ENCODE measurements at places on chromosomes 7 and 10.

- no peak for DNase-seq
These were observed 111.6 kb downstream of the PKD1L1 start for GRCh38 chr7:47836503-47837202.

- no peak for DNase-seq
These were observed 83.7 kb downstream of the CCNY start for GRCh38 chr10:35420044-35420443.

- no peak for DNase-seq
These were observed 41.8 kb upstream of the ABCB4 start for GRCh38 chr7:87517136-87517815.

- peak; percentile 69 for DNase-seq
These were observed 6.8 kb upstream of the OPALIN start for GRCh38 chr10:96365571-96365970.

- no peak for DNase-seq
These were observed 33.5 kb upstream of the SLC26A3 start for GRCh38 chr7:107836237-107837144.

DNA sequence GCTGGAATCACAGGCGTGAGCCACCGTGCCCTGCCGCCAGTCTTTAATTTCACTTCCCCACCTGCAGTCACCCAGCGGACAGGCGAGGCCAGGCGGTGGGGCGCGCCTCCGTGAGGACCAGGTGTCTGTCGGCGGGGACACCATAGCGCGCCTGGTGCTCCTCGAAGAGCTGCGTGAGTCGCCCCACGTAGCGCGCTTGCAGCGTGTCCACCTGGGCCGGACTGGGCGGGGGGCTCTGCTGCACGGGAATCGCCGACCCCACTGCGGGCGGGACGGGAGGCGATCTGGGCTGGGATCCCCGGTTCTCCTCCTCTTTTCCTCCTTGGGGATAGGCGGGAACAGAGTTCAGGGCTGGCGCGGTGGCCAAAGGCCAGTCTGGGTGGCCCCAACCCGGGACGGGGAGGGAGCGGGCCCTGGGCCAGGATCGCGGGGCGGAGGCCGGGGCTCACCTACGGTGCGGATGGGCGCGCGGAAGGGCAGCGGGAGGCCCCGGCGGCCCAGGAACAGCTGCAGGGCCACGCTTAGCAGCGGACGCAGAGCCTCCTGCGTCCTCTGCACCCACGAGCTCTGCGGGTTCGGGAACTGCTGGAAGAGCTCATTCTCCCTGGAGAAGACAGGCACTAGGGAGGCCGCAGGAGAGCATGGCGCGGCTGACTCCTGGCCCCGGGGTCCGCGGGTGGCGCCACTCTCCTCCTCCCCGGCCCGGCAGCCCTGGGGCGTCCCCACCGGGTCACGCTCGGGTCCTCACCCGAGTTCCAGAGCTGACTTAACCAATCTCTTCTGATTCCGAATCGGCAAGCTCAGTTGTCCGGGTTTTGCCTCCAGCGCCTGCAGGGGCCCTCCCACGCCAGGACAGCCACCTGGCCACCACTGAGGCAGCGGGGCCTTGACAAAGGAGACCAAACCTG is 1.1 kb upstream of the MOGAT3 start:
- DNase-seq, result no peak

GRCh38 chr10:105706281-105707026 is 1065.4 kb downstream of the SORCS3 start:
- DNase-seq, result no peak

GRCh38 chr7:45986355-45987298 is 65.6 kb upstream of the IGFBP3 start:
- DNase-seq, result no peak

DNA sequence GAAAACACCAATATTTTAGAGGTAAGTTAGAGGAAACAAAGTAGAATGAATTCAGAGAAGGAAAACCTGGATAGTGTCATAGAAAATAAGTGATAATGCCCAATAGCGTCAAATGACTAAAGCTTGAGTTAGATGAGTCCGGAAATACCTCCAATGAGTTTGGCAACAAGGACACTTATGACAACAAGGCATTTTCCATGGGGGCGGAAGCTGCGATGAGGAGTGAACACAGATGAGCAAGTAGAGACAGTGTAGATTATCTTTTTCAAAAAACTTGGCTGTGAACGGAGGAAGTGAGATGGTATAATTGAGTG is 383 bp upstream of the R3HCC1L start:
- no peak for DNase-seq

- DNase-seq, result no peak
These were observed 236.2 kb downstream of the PCLO start for GRCh38 chr7:82926477-82926876.

GRCh38 chr10:22623633-22624253 is 90.6 kb downstream of the PIP4K2A start:
- DNase-seq, result no peak

DNA sequence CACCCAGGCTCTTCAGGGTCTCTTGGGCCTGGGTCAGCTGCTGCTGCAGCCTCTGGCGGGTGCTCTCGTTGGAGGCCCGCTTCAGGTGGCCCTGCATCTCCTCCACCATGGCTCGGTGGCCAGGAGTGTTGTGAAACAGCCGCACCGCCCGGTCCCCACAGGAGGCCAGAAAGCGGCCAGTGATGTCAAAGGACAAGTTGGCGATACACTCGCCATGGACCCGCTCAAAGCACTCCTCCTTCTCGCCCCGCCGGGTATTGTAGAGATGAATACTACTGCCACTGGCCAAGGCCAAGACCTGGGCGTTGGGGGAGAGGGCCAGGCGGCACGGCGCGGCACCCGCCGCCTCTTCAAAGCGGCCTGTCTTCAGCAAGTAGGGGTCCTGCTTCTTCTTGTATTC is 7.9 kb downstream of the TBL2 start:
- DNase-seq, result no peak

GRCh38 chr7:36208997-36209813 is 56.2 kb downstream of the EEPD1 start:
- no peak for DNase-seq

DNA sequence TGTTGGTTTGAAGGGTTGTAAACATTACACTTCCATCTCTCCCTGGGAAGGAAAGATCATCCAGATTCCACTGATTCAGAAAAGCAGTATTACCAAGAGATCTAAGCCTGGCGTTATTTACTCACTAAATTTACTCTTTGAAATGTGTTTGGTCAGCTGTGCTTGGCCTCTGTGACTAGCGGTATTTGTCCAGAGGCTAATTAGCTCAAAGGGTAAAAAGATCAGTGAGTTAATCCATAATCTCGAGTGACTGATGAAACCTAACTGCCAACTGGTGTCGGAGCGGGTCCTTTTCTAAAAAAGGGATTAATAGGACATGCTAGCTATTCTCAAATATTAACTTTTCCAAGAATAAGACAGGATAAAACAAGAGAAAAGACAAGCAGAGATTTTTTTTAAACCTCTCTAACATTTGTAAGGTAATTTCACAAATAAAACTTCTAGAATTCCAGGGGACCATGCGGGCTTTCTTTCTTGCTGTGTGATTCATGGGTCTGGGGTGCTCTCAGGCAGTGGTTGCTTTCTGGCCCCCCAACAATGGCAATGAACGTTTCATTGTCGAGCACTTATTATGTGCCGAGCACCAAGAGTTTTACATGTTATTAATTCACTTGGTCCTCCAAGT is 247.3 kb upstream of the AOAH start:
- no peak for DNase-seq

DNA sequence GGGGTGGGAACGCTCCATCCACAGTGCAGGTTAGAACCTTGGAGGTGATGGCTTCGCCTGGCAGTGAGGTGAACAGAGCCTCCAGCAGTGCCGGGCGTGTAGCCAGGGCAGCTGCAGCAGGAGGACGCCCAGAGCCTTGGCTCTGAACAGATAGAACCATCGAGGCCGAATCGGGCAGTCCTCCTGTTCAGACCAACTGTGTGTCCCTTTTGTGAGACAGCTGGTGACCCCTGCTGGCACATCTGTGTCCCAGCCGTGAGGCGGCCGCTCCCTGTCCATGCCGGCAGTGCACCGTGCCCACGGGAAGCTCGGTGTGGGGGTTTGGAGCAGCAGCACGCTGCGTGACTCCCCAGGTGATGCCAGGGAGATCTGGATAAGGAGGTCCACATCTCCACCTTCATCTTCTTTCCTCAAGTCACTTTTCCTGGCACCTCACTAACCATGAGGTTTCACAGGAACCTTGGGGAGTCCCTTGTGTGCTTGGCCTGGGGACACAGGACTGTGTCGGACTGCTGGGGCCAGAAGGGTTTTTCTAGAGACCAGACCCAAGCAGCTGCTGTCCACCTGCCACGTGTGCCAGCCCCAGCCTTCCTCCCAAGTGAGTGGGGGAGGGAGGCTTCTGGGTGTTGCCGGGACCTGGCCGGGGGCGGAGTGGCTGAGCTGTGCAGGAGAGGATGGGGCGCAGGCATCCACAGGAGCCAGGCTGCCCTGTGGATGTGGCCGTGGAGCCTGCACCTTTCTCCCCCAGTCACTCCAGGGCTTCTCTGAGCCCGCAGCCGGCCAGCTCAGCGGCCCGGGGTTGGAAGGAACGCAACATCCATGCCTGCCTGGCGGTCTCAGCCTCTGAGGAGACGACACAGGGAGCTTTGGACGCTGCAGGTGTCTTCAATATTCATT is 69.4 kb downstream of the DNAJB6 start:
- DNase-seq, result no peak

DNA sequence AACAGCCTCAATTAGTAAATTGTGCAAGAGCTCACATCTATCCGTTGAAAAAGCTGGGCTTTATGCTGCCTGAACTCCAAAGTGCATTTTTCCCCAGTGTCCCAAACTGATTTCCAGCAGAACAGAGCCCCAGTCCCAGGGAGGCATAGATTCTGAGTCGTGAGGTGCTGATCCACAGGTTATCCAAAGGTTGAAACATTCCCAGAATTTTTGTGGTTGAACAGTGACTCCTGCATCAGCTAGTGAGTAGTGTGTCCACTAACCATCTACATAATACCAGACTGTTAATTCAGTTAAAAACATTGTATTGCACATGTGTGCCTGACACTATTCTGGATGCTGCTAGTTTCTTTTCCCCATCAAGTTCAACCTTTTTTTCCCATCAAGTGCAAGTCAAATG is 761.5 kb downstream of the GATA3 start:
- no peak for DNase-seq

DNA sequence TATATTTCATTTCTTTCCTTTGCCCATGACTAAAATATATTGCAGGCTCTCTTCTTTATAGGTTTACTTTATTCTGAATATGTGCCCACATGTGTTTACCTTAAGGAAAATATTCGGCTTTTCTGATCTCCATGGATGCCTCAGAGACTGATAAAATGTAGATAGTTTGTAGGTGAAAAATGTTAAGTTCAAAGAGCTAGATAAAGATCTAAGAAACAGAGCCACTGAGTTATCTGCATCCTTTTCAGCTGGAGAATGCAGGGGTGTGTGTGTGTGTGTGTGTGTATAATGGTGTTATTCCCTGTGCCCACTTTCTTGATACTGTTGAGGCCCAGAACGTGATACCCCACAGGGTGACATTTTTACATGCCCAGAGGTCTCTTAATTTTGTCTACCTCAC is 150.8 kb downstream of the LRRC4 start:
- no peak for DNase-seq

GRCh38 chr7:39417642-39418041 is 148.6 kb upstream of the YAE1 start:
- DNase-seq, result no peak

DNA sequence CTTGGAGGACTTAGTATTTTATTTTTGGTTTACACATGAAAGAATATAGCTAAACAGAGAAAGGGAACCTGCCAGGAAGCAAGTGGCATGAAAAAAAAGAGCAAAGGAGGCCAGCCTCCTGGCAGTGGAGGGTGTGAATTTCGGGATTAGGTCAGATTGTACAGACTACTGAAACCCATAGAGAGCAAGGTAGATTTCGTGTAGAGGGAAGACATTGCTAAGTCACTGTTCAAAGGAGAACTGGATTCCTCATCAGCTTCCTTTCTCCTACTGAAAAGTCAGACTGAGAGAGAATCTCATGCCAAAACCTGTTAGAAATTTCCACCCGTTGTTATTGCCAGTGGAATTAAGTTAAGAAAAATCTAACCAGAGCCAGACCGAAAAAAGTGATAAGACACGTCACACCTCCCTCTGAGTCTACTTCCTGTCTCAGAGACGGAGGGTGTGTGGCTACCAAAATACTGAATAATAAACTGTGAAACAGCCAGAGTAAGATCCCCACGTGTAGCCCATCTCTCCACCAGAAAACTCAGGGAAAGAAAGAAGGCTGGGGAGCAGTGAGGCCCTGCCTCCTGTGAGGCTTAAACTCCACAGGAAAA is 118.8 kb downstream of the SKIDA1 start:
- DNase-seq, result no peak

- no peak for DNase-seq
These were observed 231.4 kb downstream of the BMPER start for GRCh38 chr7:34136698-34137097.

- no peak for DNase-seq
These were observed 16.6 kb upstream of the LANCL2 start for GRCh38 chr7:55348502-55348901.

DNA sequence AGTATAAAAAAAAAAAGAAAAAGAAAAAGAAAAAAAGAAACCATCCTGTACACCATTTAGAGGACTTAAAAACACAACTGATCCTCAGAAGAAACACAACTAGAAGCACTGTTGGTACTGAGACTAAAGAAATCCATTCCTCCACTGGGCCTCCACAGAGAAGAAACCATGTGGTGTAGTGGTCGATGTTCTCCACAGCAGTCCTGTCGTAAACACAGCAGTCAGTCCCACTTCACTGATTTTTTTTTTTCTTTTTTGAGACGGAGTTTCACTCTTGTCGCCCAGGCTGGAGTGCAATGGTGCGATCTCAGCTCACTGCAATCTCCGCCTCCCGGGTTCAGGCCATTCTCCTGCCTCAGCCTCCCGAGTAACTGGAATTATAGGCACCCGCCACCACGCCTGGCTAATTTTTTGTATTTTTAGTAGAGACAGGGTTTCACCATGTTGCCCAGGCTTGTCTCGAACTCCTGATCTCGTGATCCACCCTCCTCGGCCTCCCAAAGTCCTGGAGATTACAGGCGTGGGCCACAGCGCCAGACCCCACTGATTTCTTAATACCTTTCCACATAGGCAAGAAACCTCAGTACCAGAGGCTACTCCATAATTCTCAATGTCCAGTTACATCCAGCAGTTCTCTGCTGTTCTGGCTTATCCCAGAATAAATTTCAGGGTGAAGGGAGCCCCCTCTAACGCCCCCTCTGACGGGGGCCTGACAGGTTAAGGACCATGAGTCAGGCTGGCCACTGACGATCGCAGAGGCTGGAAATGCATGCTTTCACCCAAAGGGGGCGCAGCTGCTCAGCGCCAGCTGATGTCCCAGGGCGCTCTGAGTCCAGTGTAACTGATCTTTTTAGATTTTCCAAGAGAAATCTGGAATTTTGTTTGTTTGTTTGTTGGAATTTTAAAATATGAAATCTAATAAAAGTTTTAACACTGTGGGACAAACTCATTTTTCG is 24.8 kb upstream of the FFAR4 start:
- no peak for DNase-seq

DNA sequence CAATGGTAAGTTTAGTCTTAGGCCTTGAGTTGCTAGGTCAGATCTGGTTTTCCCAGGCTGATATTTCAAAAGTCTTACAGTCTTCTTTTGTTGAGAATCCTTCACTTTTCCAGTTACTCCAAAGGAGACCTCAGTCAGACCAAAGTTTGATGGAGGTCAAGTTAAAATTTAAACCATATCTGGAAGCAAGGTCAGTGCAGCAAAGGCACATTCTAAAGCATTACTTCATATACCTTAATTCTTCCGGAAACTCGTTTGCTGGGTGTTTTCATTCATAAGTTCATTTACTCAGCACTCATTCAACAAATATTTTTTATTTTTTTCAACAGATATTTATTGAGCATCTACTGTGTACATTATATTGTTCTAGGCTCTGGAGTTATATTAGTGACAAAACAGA is 403.0 kb upstream of the LRGUK start:
- DNase-seq, result no peak

- DNase-seq, result no peak
These were observed 106.3 kb downstream of the GRK5 start for GRCh38 chr10:119313644-119314043.

Data from putamen (tissue), 1 donor.